Activated CD8-positive, alpha-beta memory T cell treated with anti-CD3 and anti-CD28 coated beads for 1 hour (primary cell): ENCODE measurements at places on chromosomes 3 and 15.

DNA sequence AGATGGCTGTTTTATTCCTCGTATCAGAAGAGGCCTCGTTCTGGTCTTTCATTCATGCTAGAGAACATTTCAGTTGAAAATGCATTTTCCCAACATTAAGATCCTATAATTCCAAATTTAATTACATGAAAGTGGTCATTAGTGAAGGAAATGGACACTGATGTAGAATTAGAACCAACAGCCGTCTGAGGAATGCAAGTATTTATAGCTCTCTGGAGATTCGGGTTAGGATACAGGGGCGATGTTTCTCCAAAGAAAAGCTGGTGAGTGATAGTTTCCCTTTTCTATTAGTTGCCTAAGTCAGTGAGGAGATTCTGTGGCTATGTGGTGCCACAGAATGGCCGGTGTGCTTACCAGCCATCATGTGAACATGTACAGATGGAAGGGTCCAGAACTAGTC is 109.0 kb upstream of the IL12A start:
- DNase-seq, result no peak

DNA sequence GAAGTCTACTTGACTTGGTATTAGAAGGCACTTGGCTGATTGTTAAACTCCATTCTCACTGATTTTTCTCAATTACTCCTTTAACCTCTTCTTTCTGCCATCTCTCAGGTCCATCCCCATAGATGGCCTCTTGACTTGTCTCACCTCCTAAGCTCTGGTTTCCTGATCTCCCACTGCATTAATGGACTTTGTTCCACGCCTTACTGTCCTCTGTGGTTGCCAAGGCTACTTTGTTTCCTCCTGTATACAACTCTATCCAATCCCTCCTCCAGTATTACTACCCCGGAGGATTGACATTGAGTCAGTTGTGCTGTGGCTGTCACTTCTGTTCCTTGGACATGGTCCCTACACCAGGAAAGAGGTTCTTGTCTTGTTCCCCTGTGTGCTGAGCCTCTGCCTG is 10.6 kb upstream of the GLCE start:
- no peak for DNase-seq

DNA sequence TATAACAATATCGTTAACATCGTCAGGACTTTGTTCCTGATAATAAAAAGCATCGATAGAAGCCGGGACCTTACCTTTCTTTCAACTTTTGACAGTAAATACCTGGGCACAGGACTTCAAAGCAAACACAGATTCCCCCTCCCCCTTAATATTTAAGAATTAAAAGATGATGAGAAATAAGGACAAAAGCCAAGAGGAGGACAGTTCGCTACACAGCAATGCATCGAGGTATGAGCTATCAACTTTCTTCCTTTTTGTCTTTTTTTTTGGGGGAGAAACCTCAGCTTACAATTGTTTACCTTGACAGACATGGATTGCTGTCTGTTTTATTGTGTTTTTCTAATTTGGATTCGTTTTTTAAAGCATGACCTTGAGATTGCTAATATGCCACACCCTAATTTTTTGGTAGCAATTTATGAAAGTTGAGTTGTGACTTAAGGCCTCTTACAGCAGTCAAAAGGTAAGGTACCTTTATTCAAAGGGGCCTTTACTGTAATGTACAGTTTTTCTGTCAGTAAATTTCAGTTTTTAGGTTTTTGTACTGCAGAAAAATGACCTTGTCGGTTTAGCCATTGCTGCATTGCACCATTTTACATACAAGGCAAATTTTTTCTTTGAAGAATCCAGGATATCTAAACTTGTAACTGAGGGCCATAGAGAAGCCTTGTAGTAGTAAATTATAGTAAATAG is 1.1 kb downstream of the CHD2 start:
- no peak for DNase-seq

GRCh38 chr3:57234613-57235575 is 7.4 kb downstream of the APPL1 start:
- no peak for DNase-seq

DNA sequence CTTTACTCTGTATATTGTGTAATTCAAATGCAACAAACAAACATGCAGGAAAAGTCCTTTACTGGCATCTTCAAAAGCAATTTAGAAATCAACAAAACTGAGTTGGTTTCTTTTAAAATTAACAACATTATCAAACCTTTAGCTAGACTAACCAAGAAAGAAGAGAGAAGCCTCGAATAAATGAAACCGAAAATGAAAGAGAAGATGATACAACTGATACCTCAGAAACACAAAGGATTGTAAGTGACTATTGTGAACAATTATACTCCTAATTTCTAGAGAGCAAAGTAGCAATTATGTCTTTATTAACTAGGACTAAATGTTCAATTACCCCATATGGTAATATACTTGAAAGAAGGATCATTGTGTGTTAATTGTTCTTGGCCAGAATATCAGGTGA is 49.2 kb upstream of the P3H2 start:
- no peak for DNase-seq

DNA sequence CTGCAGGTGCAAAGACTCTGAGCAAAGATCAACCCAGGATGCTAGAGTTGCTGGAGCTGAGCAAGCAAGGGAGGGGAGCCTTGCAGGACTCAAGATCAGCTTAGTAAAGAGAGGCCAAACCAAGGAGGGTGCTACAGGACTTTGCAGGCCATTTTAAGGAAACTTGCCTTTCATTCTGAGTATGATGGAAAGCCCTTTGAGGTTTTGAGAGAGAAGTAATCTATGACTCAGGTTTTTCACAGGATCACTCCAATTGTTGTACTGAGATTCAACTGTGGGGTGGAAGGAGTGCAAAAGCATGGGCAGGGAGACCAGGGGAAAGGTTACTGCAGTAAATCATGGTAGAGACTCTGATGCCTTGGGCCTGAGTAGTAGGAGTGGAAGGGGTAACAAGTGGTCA is 260.4 kb upstream of the GPR149 start:
- DNase-seq, result no peak

- DNase-seq, result no peak
These were observed 984 bp upstream of the EDC3 start for GRCh38 chr15:74696808-74697207.

- no peak for DNase-seq
These were observed 8.3 kb upstream of the CAMP start for GRCh38 chr3:48215019-48215418.

DNA sequence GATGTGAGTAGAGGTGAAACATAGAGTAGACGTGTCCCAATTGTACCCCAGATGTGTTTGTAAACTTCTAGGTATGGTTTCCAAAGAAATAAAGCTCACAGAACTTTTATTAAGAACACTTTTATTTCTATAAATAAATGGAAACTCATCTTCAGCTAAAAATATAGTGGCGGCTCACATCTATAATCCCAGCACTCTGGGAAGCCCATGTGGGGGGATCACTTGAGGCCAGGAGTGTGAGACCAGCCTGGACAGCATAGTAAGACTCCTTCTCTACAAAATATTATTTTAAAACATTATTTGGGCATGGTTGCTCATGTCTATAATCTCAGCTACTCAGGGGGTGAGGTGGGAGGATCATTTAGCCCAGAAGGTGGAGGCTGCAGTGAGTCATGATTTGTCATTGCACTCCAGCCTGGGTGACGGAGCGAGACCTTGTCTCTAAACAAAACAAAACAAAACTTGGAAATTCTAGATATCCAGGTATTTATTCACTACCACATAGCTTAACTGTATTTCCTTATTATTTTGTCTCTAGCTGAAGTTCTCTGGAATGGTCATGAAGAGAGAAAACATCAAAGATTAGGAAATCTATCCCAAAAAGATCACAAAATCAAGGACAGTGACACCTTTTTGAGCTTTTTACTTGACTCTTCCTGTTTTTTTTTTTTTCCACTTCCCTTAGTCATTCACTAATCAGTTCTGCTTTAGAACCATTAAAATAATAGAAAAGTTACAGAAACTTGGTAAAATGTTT is 258.1 kb downstream of the TIGIT start:
- no peak for DNase-seq

GRCh38 chr3:3086239-3086638 is 23.9 kb downstream of the IL5RA start:
- DNase-seq, result no peak

DNA sequence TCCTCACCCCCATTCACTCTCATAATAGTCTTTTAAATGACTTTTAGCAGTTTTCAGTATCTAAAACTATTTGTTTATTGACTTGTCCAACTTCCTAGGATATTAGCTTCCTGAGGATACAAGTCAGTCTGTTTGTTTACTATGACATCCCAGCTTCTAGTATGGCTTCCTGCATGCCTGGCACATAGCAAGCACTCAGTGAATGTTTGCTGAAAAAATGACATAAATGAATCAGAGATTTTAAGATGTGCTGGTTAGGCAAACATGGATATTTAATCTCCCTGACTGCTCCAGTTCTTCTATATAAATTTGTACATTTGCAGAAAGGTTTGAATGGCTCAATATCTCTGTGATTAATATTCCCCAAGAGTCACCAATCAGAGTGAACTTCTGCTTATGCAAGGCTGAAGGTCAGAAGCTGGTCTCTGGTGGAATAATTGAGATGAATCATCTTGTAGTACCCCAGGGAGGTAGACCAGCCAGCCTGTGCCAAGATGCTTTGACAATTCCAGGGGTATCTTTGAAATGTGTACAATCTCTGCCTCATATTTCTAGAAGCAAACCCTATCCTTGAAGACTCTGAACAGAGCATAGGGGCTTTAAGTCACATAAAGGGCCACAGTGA is 219.0 kb upstream of the LMCD1 start:
- DNase-seq, result no peak

DNA sequence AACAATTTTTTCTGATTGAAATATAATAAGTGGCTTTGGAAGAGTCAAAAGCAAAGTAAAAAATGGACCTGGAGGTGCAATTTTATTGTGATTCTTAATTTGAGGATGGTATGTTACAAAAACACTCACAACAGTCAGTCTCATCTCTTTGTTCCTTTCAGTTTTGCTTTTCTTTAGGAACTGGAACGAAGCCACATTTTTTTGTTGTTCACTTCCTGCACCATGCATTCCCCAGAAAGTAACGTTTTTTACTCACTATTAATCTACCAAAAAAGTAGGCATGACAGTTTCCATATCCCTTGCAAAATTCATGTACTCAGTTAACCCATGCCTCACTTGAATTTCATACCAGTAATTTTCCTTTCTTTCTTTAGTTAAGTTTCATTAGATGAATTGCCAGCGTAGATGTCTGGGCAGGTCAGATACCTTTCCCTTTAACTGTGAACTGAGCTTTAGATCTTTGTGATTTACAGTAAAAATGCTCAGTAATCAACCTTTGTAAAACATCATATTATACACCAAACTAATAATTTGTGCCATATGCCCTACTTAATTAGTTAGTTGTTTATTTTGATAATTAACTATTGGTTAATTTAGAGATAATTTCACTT is 384.3 kb downstream of the ROBO1 start:
- DNase-seq, result no peak

GRCh38 chr15:93989440-93989998 is 241.8 kb upstream of the MCTP2 start:
- no peak for DNase-seq

DNA sequence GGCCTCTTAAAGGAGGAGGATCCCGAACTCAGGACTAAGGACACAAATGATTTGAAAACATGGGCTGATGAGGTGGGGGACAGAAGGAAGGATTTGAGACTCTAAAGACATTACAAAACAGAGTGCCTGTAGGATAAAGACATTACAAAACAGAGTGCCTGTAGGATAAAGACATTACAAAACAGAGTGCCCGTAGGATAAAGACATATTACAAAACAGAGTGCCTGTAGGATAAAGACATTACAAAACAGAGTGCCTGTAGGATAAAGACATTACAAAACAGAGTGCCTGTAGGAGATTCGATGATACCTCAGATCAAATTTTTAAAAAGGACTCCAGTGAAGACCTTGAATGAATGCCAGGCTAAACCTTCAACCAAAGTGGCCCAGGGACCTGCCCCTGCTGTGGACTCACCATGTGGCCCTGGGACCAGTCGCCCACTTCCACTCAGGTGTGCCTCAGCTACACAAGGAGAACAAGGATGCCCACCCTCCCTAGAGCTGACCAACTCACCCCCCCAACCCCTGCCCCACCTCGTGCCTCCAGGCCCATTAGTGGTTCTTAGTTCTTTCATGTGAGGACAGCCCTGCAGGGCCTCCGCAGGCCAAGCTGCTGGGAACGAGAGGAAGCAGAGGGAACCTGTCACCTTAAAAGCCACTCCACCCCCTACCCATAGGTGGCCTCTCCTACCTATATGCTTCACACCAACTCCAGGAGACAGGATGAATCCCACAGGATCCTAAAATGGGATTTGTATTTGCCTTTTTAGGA is 59.8 kb downstream of the SH3BP5 start:
- DNase-seq, result no peak

- DNase-seq, result no peak
These were observed 660 bp downstream of the ZNF106 start for GRCh38 chr15:42490291-42490670.

DNA sequence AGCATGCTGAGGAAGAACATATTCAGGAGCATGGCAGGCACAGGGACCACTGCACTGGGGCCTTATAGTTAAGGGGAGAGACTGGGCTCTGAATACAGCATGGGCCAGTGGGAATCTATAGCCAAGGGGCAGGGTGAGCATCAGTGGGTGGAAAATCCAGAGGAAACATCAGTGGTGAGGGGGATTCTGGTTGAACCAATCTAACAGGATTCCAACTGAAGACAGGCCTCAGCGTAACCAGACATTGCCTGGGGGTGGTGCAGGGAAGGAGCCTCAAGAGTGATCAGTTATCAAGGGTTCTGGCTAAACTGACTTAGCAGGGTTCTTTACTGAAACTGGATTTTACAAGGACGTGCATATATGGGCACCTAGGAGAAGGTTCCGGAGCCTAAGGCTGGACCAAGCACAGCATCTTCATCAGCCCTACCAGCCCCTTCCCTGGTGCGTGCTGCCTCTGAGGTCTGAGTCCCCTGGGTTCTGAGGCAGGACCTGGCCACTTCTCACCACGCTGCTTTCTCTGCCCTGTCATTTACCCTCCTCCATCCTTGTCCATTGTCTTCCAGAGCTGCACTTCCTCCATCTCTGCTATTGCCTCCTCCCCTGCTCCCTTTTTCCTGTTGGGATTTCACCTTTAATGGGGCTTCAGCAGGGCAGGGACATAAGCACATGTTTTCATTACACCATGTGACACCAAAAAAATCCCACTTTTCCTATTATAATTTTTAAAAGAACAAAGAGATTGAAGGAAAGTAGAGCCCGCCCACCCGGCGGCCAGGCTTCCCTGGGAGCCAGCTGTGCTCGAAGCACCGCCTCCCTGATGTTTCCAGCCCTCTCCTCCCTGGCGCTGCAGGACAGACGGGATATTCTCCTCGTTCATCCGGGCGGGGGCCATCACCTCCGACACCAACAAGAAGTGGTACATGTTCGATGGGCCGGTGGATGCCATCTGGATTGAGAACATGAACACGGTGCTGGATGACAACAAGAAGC is 52.1 kb downstream of the DNAH1 start:
- no peak for DNase-seq

DNA sequence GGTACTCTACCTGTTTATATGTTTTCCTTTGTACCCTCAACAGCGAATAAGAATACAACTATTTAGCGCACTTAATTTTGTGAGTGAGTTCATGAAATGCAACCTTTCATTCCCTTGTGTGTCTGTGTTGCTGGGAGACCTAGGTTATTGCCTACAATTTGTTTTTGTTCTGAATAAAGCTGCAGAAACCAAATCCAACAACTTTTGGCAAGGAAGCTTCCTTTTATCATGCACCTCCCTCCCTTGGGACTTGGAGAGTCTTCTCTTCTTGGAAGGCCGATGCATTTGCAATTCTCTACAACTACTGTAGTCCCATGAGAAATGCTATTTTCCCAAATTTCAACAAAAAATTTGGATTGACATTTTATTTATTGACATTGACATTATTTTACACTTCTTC is 1002.4 kb upstream of the CADM2 start:
- DNase-seq, result no peak
